ENCODE measurements at places on chromosomes 3 and 15.

GRCh38 chr3:20123131-20123652 is 62.8 kb downstream of the SGO1 start:
- DNase-seq, result no peak

DNA sequence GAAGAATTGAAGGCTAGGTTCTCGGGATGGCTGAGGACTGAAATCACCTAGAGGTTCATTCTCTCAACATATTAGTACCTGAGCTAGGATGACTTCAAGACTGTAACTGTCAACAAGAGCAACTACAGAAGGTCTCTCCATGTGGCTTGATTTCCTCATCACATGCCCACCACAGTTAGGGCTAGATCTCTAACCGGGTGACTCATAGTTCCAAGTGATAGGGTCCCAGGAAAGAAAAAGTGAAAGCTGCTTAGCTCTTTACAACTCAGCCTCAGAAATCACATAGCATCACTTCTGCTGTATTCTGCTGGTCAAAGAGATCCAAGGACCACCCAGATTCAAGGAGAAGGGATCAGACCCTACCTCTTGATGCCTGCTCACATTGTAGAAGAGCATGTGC is 165.4 kb upstream of the AGTR1 start:
- DNase-seq, result no peak

DNA sequence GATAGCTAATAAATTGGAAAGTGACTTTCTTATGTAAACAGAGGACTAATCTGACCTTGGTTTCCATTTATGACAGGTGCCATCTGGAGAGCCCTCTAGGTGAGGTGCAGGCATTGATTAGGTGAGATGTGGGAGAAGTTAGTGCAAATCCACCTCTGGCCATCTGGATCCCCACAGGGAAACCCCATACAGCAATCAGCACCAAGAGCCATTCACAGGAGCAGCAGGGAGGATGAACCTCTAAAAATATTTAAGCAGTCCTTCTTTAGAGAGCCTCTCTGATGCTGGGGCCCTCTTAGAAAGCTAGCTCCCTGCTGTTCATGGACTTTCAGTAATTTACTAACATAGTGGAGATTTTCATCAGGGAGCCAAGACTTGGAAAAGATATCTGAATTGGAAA is 69.3 kb downstream of the CLSTN2 start:
- DNase-seq, result no peak

- no peak for DNase-seq
Observed at GRCh38 chr15:90872486-90873184, 4.2 kb downstream of the FURIN start.

GRCh38 chr3:22671848-22672247 is 531.3 kb upstream of the UBE2E2 start:
- DNase-seq, result no peak

GRCh38 chr3:151459358-151459757 is 1.5 kb downstream of the IGSF10 start:
- no peak for DNase-seq

GRCh38 chr15:52511084-52511483 is 17.6 kb downstream of the MYO5A start:
- no peak for DNase-seq

DNA sequence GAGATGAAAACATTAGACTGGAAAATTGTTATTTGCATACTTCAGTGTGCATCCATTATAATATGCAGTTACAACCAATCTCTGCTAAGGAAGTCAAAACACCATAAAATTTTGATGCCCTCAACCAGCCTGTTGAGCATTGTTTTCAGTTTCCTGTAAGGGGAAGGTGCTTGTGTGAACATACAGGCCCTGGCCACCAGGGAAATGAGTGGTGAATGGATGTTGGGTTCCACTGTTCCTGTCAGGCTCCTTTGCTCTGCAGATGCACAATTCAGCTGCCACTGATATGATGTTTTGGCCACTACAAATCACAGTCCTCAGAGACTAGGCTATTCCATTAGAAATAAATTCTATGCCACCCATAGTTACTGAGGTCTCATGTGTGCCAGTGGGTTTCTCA is 184.6 kb downstream of the SYNPR start:
- DNase-seq, result no peak

DNA sequence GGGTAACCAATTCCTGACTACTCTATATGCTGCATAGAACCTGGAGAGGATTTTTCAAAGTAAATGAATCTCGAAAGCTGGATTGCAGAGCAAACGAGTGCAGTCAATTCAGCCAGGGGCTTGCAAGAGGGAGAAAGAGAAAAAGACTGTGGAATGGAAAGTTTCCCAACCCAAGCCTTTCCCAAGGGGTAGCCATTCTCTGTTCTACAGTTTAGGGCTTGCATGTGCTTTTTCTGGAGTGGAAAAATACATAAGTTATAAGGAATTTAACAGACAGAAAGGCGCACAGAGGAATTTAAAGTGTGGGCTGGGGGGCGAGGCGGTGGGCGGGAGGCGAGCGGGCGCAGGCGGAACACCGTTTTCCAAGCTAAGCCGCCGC is 511 bp upstream of the RARB start:
- no peak for DNase-seq

DNA sequence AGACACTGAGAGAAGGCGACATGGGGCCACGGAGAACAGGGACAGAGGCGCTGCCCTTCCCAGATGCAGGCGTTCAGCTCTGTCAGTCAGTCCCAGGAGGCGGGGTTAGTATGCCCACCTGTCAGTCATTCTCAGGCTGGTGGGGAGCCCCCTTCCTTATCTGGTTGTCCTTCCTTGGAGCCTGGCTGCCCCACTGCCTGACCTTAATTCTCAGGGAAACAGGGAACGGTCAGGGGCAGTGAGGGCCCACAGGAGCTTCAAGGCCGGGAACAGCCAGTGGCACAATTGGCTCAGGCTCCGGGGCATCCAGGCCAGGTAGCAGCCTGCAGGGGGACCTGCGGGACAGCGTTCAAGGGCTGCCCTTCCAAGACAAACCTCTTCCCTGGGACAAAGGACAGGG is 133.2 kb downstream of the CHSY1 start:
- no peak for DNase-seq

DNA sequence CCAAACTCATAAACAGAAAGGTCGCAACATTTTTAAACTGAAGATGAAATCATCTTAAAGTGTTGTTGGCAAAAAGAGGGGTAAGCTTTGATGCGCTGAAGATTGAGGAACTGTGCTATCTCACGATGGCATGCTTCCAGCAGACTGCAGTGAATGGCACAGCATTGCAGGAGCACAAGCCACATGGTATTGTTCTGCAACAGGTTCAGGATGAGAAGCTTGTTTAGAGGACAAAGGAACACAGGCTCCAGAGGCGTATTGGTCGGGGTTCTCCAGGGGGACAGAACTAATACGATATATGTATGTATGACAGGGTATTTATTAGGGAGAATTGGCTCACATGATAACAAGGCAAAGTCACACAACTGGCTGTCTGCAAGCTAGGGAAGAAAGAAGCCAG is 13.8 kb upstream of the PLD1 start:
- DNase-seq, result no peak

- peak; percentile 79 for DNase-seq
Observed at GRCh38 chr3:176814285-176814684, 383.0 kb downstream of the TBL1XR1 start.

DNA sequence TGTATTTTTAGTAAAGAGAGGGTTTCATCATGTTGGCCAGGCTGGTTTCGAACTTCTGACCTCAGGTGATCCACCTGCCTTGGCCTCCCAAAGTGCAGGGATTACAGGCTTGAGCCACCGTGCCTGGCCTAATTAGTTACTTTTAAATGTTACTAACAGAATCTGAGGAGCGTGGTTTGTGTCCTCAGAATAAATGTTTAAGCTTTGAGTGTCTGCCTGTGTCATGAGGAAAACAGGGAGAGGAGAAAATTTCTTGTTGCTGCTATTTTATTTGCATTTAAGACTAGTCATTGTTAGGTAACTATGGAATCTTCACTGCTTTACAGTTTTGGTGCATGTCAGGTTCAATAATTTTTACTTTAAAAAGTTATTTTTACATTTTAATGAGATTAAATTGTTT is 68.8 kb downstream of the TCF12 start:
- no peak for DNase-seq

GRCh38 chr15:25641762-25642161 is 202.9 kb upstream of the UBE3A start:
- no peak for DNase-seq

DNA sequence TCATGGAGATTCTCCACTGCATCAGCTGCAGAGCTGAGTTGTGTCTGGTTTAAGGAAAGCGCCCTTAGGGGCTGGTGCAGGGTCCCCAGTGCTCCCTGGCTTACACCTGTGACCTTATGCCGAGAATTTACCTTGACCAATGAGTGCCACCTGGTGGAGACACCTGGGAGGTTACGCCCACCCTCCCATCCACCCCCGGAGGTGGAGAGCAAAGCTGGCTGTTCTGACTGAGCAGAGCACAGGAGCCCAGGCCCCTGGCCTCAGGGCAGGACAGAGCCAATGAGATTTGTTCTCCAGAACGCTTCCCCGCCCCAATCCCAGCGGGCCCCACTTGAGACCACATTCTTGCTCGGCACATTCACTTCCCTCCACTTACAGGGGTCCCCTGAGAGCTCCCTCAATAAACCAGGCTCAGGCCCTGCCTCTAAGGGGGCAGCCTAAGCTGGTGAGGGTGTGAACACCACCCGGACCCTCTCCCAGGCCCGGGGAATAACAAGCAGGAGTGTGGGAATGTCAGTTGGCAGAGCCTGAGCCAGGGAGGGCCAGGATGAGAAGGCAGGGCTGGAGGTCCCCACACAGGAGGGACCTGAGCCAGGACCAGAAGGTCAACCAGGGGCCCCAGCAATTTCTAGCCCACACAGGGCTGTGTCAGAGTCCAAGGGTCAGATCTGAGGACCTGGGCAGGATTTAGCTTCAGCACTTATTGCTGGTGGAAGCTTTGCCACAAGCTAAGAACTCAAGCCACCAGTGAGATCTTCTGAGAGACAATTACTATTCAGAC is 117.1 kb downstream of the TPRA1 start:
- no peak for DNase-seq

- peak; percentile 40 for DNase-seq
Observed at GRCh38 chr3:35659768-35660167, 20.4 kb downstream of the ARPP21 start.

DNA sequence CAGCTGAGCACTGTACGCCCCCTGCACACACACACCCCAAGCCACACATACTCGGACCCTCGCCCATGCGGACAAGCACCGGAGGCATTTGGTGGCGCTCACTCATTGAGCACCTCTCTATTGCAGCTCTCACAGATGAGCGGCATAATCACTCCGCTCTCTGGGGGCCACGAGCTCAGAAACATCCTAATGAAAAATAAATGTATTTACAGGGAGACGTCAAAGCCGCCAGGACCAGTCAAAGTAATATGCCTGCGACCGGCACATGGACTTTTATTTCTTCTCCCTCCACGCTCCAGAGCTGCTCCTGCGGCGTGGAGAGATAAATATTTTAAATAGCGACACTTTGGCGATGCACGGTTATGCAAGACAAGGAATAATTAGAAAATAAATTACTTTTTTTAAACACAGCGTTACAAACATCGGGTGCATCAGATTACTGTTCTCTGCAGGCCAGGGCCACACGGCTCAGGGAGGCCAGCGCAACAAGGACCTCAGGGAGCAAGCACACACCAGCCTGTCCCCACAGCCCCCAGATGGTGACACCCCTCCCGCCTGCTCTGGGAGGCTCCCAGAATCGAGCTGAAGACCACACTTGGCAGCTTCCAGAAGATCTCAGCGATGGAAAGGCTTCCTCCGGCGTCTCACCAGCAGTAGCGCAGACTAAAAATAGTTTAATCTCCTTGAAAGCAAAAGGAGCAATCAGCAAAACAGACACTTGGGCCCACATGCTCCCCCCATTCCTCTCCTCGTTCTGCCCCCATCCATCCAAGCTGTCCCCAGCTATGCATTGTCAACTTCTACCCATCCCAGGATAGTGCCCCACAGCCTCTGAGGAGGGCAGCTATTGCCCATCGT is 48.0 kb downstream of the CACNA2D2 start:
- DNase-seq, result no peak

GRCh38 chr3:32282578-32283154 is 44.2 kb downstream of the CMTM8 start:
- DNase-seq, result no peak

- DNase-seq, result no peak
Observed at GRCh38 chr3:102068327-102068726, 219.0 kb downstream of the NFKBIZ start.

GRCh38 chr3:138594150-138594934 is at the start of gene CEP70:
Gene CEP70, minus strand, starts transcription at chr3:138594260. Its CDS starts 21,333 bp downstream, at chr3:138572927.
- DNase-seq, result peak; percentile 94
